ENCODE measurements at places on chromosomes 11 and 22. TPM values are rescaled to one million over a fixed set of nuclear protein-coding genes. Genes with fewer than 3 reads are reported as not detected.

DNA sequence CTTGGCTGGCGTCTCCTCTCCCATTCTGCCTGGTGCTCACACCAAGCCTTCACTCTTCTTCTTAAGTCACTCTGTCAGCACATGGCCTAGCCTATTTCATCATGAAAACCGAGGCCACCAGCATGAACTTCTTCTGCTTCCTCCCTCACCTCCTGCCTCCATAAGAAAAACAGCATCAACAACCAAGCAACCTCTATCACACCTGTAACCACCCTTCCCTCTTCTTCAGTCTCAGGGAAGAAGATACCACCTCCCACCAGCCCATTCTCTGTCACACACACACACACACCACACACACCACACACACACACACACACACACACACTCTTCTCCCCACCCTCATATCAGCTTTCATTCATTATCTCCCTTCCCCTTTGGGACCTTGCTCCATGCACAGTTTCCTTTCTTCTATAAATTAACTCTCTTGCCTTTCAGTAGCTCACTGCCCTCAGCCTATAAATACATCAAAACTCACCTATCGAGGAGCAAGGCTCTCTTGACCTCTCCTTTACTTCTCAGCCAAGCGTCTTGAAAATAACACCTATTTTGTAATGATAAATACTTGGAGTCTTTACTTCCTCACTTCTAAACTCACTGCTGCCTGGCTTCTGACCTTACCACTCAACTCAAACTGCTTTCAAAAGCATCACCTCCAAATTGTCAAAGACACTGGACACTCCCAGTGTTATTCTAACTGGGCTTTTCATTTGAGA, 36.6 kb downstream of the SC5D start:
- no peak for DNase-seq
- no peaks in the 10 kb centered on the region for H3K36me3 ChIP-seq
- H3K27me3 ChIP-seq = peaks cover 15% of the 10 kb centered on the region
- no peak overlapping the region for H3K27ac ChIP-seq
- no peak overlapping the region for H3K4me3 ChIP-seq
- H3K4me1 ChIP-seq = no peaks in the 10 kb centered on the region

GRCh38 chr11:75380716-75381420, 18.4 kb upstream of the RPS3 start:
- peak overlapping the region; percentile 49 for H3K27ac ChIP-seq
- no peak for DNase-seq
- peaks cover 18% of the 10 kb centered on the region for H3K4me1 ChIP-seq

DNA sequence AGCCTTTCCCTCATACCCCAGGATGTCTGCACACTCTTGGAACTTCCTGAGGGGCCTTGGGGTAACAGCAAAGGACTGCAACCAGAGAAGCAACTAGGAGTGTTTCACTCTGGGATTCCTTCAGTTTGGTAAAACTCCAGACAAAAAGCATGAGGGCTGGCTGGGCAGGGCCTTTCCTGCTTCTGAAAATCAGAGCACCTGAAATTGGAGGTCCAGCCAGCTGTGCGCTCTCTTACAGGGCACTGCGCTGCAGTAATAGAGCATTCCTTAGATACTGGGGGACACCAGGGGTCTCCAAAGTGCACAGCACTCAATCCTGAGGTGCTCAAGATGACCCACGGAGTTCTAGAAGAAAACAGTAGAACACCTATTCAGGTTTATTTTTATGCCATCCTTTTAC, 49.7 kb downstream of the PLEKHA7 start:
- H3K36me3 ChIP-seq = no peaks in the 10 kb centered on the region
- no peaks in the 10 kb centered on the region for H3K27me3 ChIP-seq
- no peak for DNase-seq
- H3K27ac ChIP-seq = no peak overlapping the region

- H3K4me1 ChIP-seq = peaks cover 10% of the 10 kb centered on the region
- no peak for DNase-seq
- peaks cover 8% of the 10 kb centered on the region for H3K36me3 ChIP-seq
- H3K27ac ChIP-seq = no peak overlapping the region
- no peak overlapping the region for H3K4me3 ChIP-seq
- no peaks in the 10 kb centered on the region for H3K27me3 ChIP-seq
Observed at GRCh38 chr11:31582697-31583096, 73.1 kb downstream of the ELP4 start.

- H3K27me3 ChIP-seq = peaks cover 4% of the 10 kb centered on the region
- H3K4me1 ChIP-seq = no peaks in the 10 kb centered on the region
- H3K4me3 ChIP-seq = no peak overlapping the region
- no peak overlapping the region for H3K27ac ChIP-seq
- H3K36me3 ChIP-seq = no peaks in the 10 kb centered on the region
Observed at GRCh38 chr11:121887569-121887968, 228.4 kb downstream of the BLID start.

- H3K4me1 ChIP-seq = no peaks in the 10 kb centered on the region
- no peak overlapping the region for H3K27ac ChIP-seq
- H3K36me3 ChIP-seq = no peaks in the 10 kb centered on the region
- peaks cover 11% of the 10 kb centered on the region for H3K27me3 ChIP-seq
Observed at GRCh38 chr11:103676413-103676812, 360.0 kb upstream of the DDI1 start.

GRCh38 chr11:17894929-17895658, 117.8 kb downstream of the SERGEF start:
- H3K4me1 ChIP-seq = no peaks in the 10 kb centered on the region
- no peak overlapping the region for H3K4me3 ChIP-seq
- no peaks in the 10 kb centered on the region for H3K36me3 ChIP-seq
- no peaks in the 10 kb centered on the region for H3K27me3 ChIP-seq

Gene UFD1
- 104 TPM for total RNA-seq

Data from natural killer cell treated with Interleukin-12 subunit alpha and Interleukin-12 subunit beta and Interleukin-15 and Interleukin-18, amount 100 ng/mL, for 72 hours (primary cell).